ENCODE measurements at places on chromosomes 7 and 10.

DNA sequence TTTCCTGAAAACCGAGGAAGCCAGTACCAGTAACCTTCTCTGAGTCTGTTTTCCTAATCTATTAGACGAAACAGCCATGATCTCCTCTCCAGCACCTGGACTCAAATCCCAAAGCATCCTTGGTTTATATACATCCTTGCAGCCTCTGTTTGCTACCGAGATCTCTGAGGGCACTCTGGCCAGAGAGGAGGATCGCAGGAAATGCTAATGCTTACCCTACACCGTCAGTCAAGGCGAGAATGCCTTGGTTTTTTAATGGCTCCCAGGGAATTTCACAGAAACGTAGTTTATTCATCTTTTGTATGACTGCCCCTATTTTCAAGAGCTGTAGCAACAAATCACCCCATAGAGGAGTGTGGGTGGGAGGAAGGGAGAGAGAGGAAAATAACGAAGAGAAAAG is 91.5 kb upstream of the CALN1 start:
- DNase-seq, result no peak

GRCh38 chr10:34711500-34711899 is 103.6 kb downstream of the PARD3 start:
- no peak for DNase-seq

- no peak for DNase-seq
Measured at GRCh38 chr7:11130012-11130411, 156.3 kb downstream of the PHF14 start.

DNA sequence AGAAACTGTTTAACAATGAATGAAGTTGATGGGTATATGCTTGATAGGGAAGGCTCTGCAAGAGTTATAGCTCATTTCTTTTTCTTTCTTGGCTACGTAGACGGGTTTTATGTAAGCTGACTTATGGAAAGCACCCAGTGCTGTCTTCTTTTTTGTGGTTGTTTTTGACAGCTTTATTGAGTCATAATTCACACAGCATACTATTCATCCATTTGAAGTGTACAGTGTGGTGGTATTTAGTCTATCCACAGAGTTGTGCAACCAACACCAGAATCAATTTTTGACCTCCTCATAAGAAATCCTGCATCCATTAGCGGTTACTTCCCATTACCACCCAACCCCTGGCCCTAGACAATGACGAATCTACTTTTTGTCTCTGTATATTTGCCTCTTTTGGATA is 240.6 kb upstream of the KIAA1217 start:
- no peak for DNase-seq

GRCh38 chr7:16345979-16346958 is 75.1 kb downstream of the CRPPA start:
- peak; percentile 39 for DNase-seq

DNA sequence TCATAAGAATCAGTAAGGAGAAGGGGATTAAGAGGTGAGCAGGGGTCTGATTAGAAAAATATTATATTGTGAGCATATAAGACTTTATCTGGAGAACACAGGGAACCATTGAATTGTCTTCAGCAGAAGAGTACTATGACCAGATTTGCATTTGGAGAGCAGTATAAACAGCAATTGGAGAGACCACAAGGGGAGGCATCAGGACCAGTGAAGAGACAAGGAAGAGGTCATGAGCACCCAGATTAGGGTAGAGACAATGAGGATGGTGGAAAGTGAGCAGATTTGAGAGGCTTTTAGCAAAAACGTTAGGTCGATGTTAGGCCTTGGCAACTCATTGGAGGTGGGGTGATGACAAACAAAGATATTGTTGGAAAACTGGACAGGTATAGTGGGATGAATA is 13.0 kb upstream of the SMIM30 start:
- DNase-seq, result no peak

- DNase-seq, result no peak
Measured at GRCh38 chr7:41241641-41242040, 461.2 kb downstream of the INHBA start.

DNA sequence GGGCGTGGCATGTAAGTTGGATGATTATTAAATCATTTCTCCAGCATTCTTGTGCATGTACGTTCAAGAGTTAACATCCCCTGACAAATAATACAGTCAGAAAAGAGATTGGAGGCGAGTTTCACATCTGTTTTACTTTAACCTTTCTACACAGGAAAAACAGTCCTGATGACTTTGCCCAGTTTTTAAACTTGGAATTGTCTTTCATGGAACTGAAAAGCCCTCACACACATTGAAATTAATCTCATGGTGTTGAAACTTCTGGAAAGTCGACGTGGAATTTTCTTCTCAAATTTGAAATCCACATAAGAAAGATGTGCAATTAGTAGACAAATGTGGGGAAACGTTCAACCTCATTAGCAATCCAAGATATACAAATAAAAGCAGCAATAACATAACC is 31.2 kb upstream of the ZNF438 start:
- DNase-seq, result no peak

DNA sequence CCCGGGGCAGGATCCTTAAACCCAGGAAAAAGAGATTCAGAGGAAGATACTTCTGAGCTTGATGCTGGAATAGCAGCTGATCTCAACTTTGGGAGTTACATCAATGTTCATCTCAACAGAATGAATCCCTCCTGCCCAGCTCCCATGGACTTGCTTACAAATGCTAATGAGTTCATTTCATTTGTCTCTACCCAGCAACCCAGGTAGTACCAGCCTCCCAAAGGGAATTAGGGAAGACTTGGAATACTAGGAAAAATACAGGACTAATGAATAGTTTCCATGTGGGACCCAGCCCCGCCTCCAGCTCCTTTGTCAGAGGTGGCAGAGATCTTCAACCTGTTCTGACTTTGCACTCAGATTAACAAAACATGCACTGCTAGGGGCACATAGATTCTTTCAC is 22.1 kb upstream of the TCF7L2 start:
- DNase-seq, result no peak

GRCh38 chr10:14397066-14397465 is 66.3 kb upstream of the FRMD4A start:
- peak; percentile 86 for DNase-seq

- DNase-seq, result peak; percentile 93
Measured at GRCh38 chr7:151251689-151252560, 3.4 kb upstream of the SMARCD3 start.

DNA sequence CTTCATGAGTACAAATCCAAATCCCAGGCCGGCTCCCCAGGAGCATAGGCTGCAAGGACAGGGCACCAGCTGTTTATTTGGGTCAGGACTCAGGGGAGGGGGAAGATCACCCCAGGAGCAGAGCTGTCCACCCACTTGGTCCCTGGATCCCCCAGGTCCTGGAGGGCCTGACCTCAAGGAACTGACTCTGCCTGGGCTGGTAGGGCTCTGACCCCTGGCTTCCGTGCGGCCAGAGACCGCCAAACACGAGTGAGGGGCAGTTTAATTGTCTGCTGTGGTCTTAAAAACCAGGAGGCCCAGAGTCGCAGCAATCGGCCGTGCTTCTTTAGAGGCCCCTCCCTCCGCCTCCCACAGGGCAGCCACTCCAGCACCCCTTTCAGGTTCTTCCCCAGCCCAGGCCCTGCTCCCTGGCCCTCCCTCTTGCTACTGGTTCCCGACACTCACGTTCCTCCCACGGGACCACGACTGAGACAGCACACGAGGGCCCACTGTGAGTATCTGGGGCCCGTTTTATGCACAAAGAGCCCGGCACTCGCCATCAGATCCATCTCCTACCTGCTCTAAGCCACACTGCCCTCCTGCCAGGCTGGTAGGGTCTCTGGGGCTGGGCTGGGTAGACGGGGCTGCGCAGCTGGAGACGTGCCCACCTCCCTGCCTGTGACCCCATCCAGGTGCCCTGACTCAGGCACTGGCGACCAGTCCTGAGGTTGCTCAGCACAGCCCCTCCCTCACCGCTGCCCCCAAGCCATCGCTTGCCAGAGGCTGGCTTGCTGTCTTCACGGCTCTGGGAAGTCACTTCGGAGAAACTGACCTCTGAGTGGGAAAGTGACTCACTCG is 30.0 kb upstream of the CFAP46 start:
- no peak for DNase-seq

- no peak for DNase-seq
Measured at GRCh38 chr10:86658261-86658741, 4.0 kb downstream of the OPN4 start.

DNA sequence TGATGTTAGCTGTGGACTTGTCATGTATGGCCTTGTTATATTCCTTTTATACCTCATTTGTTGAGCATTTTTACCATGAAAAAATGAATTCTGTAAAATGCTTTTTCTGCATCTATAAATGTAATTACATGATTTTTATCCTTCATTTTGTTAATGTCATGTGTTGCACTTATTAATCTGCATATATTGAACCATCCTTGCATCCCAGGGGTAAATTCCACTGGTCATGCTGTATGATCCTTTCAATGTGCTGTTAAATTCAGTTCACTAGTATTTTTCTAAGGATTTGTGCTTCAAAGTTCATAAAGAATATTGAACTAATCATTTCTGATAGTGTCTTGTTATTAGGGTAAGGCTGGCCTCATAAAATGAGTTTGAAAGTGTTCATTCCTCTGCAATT is 31.9 kb upstream of the AHR start:
- DNase-seq, result no peak

GRCh38 chr10:72593963-72594362 is 31.9 kb downstream of the MICU1 start:
- no peak for DNase-seq

All from AG08396 (cell line).